ENCODE measurements at places on chromosomes 12 and 14. TPM values are rescaled to one million over a fixed set of nuclear protein-coding genes. Genes with fewer than 3 reads are reported as not detected.

C14orf132 gene
- 4.6 TPM for total RNA-seq

- DNase-seq, result no peak
These were observed 323.7 kb upstream of the OR4E1 start for GRCh38 chr14:21997300-21997699.

DNA sequence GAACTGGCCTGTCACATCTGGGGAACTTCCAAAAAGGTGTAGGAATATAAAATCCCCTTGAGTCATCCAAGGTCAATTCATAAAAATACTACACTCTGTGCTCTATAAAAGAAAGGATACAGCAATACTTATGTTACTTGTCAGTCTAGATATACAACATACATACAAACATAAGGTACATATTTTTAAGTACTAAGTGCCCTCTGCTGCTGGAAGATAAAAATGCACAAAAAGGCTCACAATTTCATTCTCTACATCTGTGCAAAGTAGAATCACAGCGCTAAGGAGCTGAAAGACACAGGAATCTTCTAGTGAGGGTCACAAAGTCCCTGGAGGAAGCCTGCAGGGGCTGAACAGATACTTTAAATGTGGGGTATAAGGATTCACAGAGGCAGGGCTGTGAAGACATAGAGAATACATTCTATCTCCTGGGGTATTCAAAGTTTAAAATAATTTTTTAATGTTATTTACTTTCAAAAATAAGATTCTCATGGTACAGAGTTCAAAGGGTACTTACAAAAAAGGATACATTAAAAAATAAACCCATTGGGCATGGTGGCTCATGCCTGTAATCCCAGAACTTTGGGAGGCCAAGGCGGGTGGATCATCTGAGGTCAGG is 10.2 kb upstream of the GOLGA5 start:
- DNase-seq, result peak; percentile 76

DNA sequence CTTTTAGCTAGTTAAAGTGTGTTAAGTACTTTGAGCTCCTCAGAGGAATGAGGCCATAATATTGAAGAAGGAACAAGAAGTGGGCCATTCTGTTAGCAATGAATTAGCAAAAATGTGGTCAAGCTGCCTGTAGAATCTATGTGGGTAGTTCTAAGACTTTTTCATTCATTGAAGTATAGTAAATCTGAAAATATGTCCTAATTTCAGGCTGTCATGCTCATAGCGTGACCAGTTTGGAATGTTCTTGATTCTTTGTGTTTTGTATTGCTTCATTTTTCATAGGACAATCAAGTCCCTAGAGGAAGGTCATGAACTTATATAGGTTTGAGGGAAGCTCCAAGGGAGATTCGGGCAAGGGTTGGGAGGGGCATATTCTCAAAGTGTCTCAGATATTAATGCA is 11.4 kb downstream of the ATP23 start:
- no peak for DNase-seq

All from body of pancreas (tissue), 4 donors.